ENCODE measurements at places on chromosomes 3 and 15.

DNA sequence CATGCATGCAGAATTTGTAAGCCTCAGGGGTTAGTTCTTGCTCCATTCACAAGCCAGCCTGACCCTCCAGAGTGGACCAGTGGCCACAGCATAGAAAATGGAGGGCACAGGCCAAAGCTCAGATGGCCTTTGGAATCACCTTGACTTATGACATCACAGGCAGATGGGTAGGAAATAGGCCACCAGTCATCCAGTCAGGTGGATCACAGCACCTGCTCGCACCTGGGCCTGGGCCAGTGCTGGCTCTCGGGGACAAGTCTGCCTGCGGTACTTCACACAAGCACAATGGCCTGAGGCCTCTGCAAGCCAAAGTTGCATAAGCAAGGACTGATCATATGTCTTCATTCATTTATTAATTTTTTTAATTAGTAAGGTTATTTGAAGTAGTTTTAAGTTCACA, 39.3 kb downstream of the PPCDC start:
- DNase-seq: no peak

GRCh38 chr15:68326711-68327354, 49.3 kb downstream of the FEM1B start:
- no peak for DNase-seq

DNA sequence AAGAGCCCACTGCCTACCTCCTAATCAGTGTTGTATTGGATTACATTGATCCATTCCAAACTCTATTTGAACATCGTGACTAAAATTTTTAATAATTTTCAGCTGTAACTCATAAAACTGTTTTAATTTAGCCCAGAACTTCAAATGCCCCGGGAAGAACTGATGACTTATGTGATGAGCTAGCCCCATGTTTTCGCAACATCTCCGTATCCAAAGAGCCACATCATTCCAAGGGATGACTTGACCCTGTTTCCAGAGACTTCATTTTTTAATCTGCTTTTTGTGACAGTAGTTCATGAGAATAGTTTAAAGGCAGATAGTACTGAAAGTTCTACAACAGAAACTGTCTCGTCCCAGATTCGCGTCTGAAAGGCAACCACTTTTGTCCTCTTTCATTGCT, 97.4 kb downstream of the STAC start:
- no peak for DNase-seq

DNA sequence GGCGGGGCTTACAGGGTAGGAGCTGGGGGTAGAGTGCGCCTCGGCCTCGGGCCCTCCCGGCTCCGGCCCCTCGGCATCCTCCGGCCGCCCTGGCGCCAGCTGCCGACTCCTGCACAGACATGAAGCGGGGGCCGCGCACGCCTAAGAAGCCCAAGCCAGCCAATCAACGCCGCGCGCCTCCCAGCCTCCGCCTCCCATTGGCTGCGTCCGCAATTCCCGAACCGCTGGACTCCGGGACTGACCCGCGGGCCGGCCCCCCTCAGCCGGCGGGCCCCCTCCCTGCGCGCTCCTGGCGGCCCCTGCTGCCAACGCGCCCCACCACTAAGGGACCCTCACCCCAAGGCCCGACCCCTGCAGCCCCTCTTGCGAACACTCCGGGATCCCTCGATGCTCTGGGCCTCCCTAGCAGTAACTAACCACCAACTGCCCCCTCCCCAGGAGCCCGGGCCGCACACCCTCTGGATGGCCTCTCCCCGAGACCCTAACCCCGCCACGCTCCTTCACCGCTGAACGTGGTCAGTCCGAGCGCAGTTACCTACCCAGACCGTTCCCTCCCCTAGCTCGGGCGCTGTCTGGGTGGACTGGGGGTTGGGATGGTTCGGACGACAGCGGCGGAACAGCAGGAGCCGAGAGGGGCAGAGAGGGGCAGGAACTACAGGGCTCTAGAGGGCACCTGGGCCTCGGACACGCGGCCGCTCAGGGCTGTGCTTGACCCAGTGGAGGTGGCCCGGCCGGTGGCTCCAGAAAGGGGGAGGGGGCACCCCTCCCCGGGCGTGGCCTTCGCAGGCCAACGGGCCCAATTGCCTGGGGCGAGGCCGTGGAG, 5.0 kb downstream of the GATA2 start:
- DNase-seq: peak; percentile 54

Measured in NCI-H1048 (cell line).